ENCODE measurements at places on chromosomes 3 and 15.

DNA sequence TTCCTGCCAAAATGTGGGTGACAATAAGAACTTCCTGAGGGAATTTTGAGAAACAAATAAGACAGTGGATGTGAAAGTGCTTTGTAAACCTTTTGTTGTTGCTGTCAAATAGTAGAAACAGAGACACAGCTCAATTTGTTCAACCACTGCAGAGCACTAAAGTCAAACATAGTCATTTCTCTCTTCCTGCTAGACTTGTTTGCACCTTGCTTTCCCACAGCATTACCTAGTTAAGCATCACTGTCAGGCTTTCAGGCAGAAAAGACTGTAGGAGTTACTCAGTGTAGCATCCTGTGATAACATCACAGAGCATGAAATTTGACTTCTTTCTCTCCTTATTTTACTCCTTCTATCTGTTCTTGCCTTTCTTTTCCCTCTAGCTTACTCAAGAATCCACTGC lies 27.1 kb downstream of the SLC12A1 start:
- DNase-seq, result no peak

GRCh38 chr3:152243301-152243711 lies 25.4 kb upstream of the MBNL1 start:
- DNase-seq, result no peak

- no peak for DNase-seq
These were observed 44.6 kb downstream of the SH3BP5 start for GRCh38 chr3:15287565-15288330.

DNA sequence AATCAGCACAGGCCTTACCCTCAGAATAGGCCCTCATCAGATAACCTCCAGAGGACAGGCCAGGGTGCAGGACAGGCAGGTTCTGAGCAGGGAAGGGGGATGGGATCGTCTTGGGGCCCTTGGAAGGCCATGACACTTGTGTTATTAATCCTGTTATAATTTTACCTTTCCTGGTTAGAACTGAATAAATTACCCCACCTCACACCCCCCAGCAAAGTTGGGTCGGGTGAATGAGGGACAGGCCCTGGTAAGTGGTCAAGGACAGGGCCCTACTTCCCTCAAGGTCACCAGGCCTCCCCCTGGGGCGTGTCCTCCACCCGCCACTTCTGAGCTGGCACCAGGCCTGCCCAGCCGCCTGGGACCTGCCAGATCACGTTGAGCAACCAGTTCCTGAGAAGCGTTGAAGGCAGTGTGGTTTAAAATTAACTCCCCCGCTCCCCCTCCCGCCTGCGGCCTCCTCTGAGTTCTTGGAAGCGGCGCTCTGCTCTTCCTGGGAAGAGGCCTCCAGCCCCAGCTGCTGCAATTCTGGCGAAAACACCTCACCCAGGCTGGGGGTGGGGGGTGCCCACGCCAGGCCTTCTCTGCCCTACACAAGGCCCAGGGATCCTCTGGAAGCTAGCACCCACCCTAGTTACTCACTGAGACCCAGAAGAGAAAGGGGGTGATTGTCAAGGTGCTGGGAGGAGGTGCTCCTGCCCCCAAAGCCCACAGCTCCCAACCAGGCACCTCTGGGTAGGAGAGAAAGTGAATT lies 10.6 kb downstream of the CISH start:
- peak; percentile 39 for DNase-seq

GRCh38 chr3:153337369-153337768 lies 175.3 kb downstream of the RAP2B start:
- DNase-seq, result no peak

DNA sequence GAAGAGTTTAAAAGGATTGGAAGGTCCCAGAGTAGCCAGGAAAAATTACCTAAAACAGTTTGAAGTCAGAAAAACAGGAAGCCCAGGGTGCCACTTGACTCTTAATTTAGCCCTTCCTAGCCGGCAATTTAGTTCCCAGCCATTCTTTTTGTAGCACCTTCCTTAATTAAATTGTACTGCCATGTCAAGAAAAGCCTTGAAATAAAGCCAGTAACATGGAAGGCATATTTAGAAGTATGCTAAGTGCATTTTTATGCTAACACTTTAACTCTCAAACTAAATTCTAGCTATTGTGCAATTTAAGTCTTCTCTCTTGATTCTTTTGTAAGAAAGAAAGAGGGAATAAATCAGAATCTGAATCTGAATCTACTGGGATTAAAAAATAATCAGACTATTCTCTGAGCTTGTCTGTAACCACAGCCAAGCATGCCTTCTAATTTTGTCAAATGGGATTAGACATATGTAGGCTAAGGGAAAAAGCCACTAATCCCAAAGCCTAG lies 43.2 kb downstream of the MAP3K13 start:
- DNase-seq, result peak; percentile 96

DNA sequence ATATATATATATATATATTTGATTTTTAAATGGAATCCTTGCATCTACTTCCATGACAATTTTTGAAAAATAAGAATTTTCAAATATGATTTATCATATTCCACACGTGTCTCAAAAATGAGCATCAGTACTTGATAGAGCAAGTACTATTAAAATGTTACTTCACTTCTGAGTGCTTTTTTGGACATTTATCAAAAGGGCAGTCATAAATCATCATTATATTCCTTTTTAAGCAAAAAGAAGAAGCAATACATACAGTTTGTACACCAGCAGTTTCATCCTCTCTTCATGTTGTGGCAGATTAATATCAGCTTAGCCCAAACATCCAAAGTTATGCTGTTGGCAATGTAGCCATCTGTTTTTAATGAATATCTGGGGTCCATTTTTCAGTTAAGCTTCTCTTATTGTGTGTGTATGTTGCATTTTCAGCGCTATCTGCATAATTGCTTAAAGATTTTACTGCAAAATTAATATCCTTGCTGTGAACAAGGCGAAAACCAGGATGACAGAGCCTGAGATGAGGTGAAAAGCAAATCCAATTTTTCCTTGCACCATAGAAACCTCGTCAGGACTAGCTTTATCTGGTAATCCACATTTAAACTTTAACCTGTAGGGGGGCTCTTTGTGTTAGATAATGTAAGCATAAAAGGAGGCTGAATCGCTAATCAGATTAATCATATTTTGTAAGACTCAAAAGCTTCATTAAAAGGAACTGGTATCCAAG lies 604.9 kb upstream of the AGTR1 start:
- peak; percentile 67 for DNase-seq

- DNase-seq, result peak; percentile 5
These were observed 12.4 kb upstream of the TTBK2 start for GRCh38 chr15:42932833-42933515.

GRCh38 chr15:27784107-27784506 lies 315.0 kb downstream of the OCA2 start:
- no peak for DNase-seq

- DNase-seq, result no peak
These were observed 53.7 kb upstream of the GYG1 start for GRCh38 chr3:148937467-148938255.

- DNase-seq, result peak; percentile 54
These were observed 5.0 kb downstream of the C2CD4A start for GRCh38 chr15:62071711-62072308.

DNA sequence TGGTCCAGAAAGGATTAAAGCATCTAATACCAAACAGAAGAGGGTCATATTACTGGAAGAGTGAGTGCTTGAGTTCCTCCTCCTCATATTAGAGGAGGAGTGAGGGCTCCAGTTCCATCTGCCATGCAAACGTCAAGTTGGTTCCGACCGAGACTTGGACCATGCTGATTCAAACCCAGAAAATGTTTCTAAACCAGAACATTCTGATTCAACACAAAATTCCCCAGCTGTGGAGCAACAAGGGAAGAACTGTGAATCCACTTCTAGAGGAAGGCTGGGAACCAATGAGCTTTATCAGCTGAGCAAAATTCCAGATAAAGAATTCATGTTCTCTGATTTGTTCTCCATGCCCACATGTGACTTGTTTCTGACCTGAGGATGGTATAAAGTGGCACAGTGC lies 135.6 kb upstream of the WNT5A start:
- DNase-seq, result peak; percentile 20

- DNase-seq, result no peak
These were observed 250.3 kb upstream of the RASGRP1 start for GRCh38 chr15:38814891-38815290.

DNA sequence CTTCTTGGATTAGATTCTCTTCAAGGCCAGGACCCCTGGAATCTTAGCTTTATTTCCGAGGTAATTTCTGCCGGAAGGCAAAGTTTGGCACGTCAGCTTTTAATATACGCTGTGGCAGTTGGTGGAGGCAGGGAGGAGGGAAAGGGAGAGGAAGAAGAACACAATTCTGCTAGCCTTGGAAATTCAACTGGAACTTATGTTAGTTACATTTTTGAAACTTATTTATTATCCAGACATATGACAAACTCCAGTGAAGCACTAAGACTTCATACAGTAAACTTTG lies 100.1 kb upstream of the TSC22D2 start:
- no peak for DNase-seq

DNA sequence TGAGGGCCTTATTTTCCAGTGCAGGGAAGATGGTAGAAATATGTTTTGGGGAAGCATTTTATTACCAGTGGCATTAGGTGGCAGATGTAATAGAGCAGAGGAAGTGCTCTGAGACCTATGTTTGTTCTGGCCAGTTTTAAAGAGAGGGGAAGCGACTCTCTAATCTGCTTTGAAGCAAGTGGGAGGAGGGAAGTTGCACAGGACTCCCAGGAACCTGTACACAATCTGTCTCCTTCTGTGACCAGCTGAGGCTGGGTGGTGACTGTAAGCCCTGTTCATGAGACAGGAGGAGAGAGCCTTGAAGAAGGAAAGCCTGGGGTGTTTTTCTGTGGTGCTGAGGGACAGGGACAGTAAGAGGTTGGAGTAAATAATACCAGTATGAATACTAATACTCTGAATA lies 60.5 kb downstream of the LPP start:
- peak; percentile 22 for DNase-seq

DNA sequence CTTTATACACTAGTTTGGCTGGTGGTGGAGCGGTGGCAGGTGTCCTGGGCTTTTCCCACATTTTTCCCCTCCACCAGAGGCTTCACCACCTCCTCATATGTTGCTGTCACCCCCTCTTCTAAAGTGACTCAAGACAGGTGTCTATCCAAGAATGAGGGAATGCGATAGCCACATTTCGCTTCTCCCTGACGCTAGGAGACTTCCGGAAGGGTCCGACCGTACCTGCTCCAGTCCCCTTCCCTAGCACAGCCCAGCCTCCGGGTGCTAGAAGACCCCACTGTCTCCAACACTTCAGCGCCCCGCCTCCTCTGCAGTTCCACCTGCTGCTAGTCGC lies 496 bp downstream of the SCAMP2 start:
- DNase-seq, result no peak
